ENCODE measurements at places on chromosomes 11 and 22. TPM values are rescaled to one million over a fixed set of nuclear protein-coding genes. Genes with fewer than 3 reads are reported as not detected.

TANGO2 gene
- total RNA-seq = 34.8 TPM

ANGPTL5 gene
- total RNA-seq = 0.58 TPM

KCNJ1 gene
- total RNA-seq = not detected

FOLR1 gene
- total RNA-seq = 0.32 TPM

Data from mesenteric fat pad (tissue), 1 donor.